ENCODE measurements at places on chromosomes 16 and 17. TPM values are rescaled to one million over a fixed set of nuclear protein-coding genes. Genes with fewer than 3 reads are reported as not detected.

DNA sequence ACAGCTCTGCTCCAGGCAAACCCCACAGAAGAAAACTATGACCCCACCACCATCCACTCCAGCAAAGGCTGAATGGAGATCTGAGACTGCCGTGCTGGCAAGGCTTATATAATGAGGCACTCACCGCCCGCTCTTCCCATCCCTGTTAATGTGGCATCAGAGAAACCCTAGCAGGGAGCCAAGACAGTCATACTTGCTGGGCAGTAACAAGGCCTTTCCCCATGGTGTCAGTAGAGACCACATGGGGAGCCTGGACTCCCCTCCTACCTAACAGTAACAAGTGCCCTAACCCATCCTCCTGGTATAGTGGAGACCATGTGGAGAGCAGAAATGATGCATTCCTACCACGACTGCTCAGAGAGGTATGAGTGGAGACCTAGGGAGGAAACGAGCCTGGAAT is 235.2 kb downstream of the C16orf78 start:
- DNase-seq: no peak

- DNase-seq: no peak
Measured at GRCh38 chr16:67490335-67491096, 7.2 kb upstream of the AGRP start.

GRCh38 chr17:1693339-1693738 is 8.7 kb upstream of the PRPF8 start:
- no peak for DNase-seq

DNA sequence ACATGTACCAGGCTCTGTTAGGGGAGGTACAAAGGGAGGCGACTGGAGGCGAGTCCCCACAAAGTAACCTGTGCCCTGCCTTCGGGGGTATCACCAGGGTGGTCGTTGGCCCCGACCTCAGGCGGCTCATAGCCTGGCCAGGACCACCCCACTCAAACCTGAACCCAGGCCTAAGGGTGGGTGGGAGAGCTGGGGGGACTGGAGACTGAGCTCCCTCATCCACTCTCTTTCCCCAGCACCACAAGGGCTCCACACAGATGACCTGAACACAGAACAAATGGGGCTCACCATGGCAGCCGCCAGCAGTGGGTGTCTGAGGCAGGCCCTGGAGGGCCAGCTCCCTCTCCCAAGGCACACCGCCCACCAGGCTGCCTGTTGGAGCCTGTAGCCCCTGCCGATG is 120.6 kb upstream of the TNRC6C start:
- peak; percentile 20 for DNase-seq

GRCh38 chr17:18932360-18933055 is 19.5 kb upstream of the SLC5A10 start:
- no peak for DNase-seq

DNA sequence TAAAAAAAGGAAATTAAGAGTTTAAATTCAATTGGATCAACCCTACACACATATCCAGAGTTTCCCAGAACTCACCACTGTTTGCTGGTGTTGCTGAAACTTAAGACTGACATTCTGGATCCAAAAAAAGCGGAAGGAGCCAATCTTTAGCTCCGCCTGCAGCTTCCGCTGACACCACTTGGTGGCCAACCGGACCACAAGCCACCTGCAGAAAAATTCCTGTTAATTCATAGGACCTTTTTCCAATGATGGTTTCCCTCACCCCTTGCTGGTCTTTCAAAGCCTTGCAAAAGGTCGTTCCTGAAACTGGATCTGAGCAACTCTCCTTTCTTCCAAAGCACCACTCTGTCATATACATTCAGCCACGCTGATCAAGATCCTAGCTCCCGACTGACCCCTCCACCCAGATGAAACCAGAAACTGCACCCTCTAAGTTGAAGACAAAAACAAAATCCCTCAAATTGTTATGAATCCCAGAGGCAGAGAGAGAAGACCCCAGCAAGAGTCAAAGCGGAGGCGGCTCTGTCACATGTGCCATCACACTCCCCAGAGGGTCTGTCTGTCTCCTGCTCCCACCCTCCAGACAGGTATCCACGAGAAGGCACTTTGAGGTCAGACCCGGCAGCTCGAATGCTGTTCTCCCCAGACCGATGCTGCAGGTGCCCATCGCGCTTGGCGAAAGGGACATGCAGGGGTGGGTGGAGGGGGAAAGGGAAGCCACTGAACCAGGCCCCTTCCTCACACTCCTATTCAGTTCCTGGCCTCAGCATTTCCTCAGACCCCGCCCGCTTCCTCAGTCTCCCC is 773 bp downstream of the BLTP2 start:
- DNase-seq: peak; percentile 63

DNA sequence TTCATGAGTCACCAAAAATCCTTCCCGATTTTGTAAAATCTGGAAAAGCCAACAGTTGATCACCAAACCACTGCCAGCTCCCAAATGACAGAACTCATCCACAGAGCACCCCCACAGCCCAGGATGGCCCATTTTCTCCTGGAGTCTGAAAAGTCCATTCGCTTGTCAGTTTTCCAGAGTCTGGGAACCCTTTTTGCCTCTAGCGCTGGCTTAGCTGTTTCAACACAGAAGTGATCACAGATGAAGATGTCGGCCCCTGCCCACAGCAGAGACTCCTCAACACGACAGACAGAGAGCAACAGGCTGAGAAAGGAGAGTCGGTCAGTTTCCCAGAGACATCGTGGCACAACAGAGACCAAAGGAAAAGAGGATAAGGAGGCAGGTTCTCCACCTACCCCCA is 66.4 kb downstream of the NXN start:
- no peak for DNase-seq

DNA sequence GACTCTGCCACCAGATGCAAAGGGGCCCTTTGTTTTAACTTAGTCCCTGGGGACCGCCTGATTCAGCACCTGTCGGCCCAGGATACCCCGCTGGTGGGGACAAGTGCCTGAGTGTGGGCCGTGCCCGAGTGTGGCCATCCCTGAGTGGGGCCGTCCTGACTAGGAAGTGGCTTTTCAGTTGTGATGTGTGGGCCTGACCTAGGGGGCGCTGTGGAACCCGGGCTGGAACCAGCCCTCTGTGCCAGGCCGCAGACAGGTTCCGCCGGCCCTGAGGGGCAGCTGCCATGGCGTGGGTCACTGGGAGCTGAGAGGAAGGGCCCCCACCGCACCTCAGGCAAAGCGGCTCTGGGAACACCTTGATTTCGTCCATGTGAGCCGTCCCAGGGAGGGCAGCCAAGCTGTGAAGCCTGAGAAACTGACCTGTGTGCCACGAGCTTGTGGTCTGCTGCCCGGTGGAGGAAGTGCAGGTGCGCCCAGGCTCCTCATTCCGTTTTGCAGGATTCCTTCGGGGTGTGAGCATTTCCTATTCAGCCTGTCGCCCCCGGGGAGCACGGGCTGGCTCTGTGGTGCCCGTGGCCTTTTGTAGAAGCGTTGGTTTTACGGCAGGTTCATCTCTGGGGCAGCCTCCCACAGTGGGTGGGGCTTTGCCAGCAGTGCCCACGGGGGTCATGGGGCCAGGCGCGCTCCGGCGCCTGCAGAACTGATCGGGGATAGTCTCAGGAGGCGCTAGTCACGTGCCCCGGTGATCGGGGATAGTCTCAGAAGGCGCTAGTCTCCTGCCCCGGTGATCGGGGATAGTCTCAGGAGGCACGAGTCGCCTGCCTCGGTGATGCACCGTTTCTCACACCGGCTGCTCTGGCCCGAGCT is 5.3 kb downstream of the RPL13 start:
- DNase-seq: peak; percentile 61

GRCh38 chr17:32739722-32740121 is 137.2 kb downstream of the MYO1D start:
- no peak for DNase-seq

DNA sequence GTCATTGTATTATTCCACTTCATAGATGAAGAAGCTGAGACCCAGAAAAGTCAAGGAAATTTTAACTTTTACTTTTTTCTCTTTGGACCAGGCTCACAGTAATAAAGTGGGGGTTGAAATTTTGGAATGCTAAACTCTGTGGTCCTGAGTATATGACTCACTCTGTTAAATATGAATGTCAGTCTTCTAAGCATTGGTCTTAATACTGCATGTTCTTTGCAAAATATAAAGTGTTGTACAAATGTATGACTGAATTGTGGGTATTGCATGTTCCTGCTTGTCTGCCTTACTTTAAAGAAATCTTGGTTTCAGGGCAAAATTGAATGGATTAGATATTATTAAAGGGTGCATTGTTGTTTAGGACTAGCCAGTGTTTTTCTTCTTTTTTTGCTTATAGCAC is 950.8 kb upstream of the GOT2 start:
- DNase-seq: no peak

GRCh38 chr17:77571155-77571981 is 387.1 kb upstream of the TNRC6C start:
- DNase-seq: no peak

GRCh38 chr16:363766-364490 is 6.4 kb downstream of the MRPL28 start:
- no peak for DNase-seq

GRCh38 chr17:73342050-73342522 is 30.3 kb upstream of the CDC42EP4 start:
- DNase-seq: peak; percentile 81

- DNase-seq: peak; percentile 90
Measured at GRCh38 chr16:48156790-48157209, 1.0 kb upstream of the ABCC12 start.

DNA sequence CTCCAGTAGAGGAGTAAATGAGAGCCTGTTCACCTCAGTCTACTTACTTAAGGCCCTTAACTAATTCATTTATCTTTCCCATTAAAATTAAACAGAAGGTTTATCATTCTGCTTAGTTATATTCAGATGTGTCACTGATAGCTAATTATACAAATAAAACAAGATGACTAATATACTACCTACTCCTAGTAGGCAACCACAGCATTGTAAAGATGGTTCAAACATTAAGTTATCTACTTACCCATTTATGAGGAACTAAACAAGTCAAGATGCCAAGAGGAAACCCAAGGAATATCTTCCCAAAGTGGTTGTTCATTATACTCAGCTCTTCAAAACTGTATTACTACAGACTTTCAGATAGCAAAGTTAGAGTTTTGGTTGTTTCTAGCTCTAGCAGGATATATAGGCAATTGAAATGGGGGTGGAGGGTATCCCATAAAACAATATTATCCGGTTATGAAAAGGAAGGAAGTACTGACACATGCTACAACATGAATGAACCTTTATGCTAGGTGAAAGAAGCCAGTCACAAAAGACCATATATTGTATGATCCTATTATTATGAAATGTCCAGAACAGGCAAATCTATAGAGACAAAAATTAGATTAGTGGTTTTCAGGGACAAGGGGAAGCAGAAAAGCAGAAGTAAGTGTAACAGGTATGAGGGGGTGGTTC is 56.5 kb downstream of the SPAG9 start:
- DNase-seq: no peak

GRCh38 chr16:293043-293775 is 10.2 kb downstream of the PDIA2 start:
- no peak for DNase-seq

DNA sequence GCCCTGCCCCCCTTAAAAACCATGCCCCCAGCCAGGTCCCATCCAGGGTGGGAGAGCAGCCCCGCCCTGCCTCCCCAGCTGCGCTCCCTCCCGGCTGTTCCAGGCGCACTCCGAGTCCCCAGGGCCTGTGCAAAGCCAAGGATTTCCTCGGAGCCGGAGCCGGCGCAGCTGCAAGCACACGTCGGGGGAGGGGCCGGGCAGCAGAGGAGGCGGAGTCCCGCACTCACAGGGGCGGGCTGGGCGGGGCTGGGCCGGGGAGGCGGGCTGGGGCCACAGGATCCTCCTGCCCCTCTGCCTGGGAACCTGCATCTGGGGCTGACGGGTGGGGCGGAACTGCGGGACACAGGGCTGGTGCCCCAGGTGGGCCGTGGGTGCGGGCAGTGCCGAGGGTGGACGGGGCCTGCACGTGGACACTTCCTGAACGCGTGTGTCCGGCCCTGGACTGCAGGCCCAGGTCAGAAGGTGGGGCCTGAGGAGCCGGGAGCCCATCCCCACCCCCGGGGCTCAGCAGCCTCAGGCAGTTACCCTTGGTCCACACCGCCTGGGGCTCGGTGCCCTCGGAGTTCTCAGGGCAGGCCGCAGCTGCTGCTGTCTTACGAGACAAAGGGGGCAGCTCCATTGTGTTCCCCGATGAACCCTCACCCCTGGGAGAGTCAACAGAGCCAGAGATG is 24.0 kb upstream of the SSTR5 start:
- DNase-seq: peak; percentile 85

DNA sequence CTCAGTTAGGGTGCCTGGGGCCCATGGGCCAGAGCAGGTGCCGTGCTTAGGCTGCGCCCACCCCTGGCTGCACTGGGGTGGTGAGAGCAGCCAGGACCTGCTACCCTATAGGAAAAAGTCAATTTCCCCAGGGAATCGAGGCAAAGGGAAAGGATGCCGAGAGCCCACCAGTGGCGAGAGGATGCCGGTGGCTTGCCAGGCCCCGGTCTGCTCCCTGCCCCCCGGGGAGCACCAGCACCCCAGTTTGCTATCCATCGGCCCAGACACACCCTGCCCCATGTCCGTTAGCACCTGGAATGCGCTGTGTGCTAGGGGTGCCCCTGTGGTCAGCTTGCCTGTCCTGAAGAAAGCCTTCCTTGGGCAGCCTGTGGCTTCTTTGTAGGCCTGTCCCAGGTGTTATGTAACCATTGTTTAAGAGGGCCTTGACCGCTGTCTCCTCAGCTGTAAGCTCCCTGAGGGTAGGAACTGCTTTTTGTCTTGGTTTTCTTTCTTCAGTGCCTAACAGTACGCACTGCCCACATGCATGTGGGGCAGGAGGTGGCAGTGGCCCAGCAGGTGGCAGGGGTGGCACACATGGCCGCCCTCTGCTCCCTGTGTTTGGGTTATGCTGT is 40.8 kb downstream of the NT5M start:
- DNase-seq: peak; percentile 10

GRCh38 chr17:7177954-7178477 is 1.2 kb downstream of the ASGR1 start:
- DNase-seq: no peak

The WBP2 gene
- total RNA-seq: 145 TPM

The USP7 gene
- total RNA-seq: 62.4 TPM

The ORC6 gene
- 1.9 TPM for total RNA-seq

The PFN1 gene
- 179 TPM for total RNA-seq

The CEP295NL gene
- total RNA-seq: 0.70 TPM

The CHST4 gene
- not detected for total RNA-seq

The PRSS53 gene
- 0.81 TPM for total RNA-seq

The ADAP2 gene
- 7.6 TPM for total RNA-seq

The DOC2B gene
- total RNA-seq: 3.4 TPM
